Stimulated activated CD4-positive, alpha-beta T cell treated with anti-CD3 and anti-CD28 coated beads, Interleukin-12 subunit alpha, Interleukin-12 subunit beta, amount 100 ng/mL, for 48 hours (primary cell): ENCODE measurements at places on chromosomes 12 and 14.
A peak's percentile ranks its signal among the peaks of the same experiment; 100 is the strongest.

DNA sequence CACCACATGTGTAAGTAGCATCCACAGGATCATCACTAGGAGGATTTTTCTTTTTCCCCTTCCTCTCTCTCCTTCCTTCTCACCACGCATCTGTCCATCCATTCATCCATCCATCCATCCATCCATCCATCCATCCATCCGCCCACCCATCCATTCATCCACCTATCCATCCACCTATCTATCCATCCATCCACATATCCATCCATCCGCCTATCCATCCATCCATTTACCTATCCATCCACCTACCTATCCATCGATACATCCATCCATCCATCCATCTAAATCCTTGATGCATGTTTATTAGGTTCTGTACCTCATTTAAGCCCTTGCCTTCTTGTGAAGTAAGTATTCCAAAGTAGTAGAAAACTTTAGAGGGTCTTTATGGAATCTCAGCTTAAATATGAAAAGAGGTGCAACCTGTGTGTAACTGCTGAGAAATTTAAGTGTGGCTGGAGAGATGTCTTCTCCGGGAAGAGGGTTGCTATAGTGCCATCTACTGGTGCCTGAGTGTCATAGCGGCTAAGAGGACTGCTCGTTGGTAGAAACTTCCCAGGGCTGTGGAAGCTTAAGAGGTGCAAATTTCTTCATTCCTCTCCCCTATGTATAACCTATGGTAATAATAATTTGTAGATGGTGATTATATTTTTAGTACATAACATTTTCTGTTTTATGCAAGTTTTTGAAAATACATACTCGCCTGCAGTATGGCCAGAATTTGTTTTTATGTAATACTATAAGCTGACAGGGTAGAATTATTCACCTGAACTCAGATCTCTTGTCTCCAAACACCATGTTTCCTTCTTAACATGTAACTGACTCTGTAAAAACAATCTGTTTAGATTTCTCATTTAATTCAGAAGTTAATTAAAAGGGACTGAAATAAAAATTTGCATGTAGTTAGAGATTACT is 46.0 kb downstream of the MYO1H start:
- no peak for DNase-seq

GRCh38 chr14:82915381-82915780 is 1381.7 kb upstream of the SEL1L start:
- no peak for DNase-seq

DNA sequence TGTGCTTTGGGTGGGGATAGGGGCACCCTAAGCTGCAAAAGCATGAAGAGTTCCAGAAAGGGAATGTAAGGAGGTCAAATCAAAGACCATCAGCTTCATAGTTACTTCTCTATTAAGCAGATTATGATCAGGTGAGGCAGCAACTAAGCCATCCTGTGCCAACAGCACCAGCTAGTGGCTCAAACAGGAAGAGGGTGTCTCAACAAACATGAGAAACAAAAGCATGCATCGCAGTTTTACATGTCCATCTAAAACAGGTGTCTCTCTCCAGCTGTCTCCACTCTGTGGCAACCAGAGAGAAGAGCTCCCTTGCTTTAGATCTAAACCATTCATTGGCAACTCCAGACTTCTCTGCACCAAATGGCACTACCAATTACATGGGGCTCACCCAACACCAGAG is 52.9 kb downstream of the ACTN1 start:
- DNase-seq, result no peak

GRCh38 chr12:94640134-94640928 is 10.0 kb downstream of the TMCC3 start:
- peak; percentile 55 for DNase-seq

- no peak for DNase-seq
Measured at GRCh38 chr12:79187032-79187431, 322.5 kb downstream of the SYT1 start.

- peak; percentile 37 for DNase-seq
Measured at GRCh38 chr14:60327447-60328331, 78.7 kb downstream of the PPM1A start.

GRCh38 chr14:73250317-73250713 is 13.0 kb downstream of the PAPLN start:
- DNase-seq, result no peak

DNA sequence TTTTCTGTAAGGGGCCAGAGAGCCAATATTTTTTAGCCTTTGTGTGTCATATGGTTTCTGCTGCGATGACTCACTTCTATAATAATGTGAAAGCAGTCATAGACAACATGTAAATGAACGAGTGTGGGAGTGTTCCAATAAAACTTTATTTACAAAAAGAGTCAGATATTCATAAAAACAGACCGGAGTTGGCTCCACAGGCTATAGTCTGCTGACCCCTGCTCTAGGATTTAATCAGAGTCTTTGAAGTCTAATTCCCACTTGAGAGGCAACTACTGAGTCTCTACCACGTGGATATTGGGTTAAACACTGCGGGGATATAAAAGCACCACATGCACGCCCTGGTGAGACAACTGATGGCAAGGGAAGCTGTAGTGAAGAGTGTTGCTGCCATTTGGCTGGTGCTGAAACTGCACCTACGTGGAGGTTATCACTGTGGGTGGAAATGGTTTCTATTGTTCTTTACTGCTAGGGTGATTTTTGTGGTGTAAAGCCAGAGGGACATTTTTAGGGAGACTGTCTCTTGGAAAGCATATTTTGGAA is 3.6 kb upstream of the NINJ2 start:
- no peak for DNase-seq

- no peak for DNase-seq
Measured at GRCh38 chr14:74531467-74531866, 37.9 kb downstream of the ISCA2 start.

DNA sequence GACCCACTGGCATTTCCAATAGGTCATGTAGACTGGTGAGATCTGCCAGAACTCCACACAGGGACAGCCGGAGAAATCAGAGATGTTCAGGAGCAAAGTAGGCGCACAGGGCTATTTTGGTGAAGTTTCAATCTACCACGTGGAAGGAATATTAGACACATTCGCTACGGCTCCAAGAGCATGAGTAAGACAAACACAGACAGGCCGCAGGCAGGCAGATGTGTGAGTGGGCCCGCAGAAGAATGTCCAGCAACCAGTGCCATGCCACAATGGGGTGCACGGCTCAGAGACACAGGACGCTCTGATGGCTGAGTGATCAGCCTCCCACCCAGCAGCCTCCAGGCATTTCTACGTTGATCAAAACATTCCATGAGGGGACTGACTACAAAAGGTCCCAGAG is 10.4 kb downstream of the SLC15A4 start:
- DNase-seq, result no peak

- DNase-seq, result no peak
Measured at GRCh38 chr14:104390941-104391901, 188.3 kb upstream of the C14orf180 start.

- DNase-seq, result no peak
Measured at GRCh38 chr12:104187446-104188155, 28.0 kb upstream of the TXNRD1 start.

- DNase-seq, result no peak
Measured at GRCh38 chr12:19181666-19182426, 52.3 kb downstream of the PLEKHA5 start.

DNA sequence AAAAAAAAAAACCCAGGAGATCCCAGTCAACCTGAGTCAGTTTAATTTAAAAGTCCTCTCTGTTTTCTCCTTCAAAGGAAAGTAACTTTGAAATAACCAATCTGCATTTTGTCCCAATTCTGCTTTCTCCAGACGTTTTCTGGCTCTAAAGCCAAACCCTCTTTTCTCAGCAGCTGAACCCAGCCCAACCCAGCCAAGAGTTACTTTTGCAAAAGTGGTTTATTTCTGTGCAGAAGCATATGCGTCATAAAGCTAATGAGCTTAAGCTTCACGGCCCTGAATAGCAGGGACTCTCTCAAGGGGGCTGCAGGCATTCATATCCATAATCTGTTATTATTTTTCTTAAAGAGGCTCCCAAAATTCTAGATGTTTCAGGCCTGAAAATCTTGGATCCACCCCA is 176.6 kb downstream of the GALC start:
- no peak for DNase-seq
